ENCODE measurements at places on chromosomes 1 and 21.

DNA sequence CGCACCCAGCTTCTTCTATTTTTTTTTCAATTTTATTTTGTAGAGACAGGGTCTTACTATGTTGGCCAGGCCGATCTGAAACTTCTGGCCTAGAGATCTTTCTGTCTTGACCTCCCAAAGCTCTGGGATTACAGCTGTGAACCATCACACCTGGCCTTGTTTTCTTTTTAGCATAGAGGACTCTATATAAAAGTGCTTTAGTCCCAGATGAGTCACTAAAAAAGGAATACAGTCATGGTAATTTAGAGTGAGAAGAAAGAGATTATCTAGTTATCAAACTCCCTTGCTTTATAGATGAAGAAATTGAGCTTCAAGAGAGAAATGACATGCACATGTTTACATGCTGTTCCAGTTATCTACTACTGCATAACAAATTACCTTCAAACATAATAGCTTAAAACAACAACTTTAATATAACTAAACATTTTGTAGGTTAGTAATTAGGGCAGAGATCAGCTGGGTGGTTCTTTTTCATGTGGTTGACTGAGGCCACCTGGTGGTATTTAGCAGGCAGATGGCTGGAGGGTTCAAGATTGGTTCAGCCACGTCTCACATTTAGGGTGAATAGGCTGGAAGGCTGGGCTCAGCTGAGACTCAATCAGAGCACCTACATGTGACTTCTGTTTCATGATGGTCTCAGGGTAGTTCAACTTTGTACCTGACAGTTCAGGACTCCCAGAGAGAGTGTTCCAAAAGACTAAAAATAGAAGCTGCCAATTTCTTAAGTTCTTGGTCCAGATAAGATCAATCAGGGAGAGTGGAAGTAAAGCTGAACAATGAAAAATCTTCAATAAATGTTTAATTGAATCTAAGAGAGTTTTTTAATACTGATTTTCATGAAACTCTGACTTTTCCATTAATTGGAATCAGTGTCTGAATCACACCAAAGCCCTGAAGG lies 16.9 kb upstream of the MTF2 start:
- DNase-seq = peak; percentile 13

- DNase-seq = no peak
These were observed 31.7 kb downstream of the ELK4 start for GRCh38 chr1:205600085-205600484.

DNA sequence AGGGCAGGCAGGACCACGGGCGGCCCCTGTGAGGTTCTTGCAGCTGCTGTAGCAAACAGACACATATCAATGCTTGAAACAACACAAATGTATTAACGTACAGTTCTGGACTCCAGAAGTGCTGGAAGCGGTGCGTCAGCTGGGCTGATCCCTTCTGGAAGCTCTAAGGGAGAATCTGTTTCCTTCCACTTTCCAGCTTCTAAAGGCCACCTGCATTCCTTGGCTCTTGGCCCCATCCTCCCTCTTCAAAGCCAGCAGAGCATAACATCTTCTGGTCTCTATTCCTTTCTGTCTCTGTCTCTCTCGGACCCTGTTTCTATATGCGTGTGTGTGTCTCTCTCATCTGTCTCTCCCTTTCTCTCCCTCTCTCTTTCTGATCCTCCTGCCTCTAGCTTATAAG lies 102.3 kb downstream of the SPSB1 start:
- DNase-seq = no peak

DNA sequence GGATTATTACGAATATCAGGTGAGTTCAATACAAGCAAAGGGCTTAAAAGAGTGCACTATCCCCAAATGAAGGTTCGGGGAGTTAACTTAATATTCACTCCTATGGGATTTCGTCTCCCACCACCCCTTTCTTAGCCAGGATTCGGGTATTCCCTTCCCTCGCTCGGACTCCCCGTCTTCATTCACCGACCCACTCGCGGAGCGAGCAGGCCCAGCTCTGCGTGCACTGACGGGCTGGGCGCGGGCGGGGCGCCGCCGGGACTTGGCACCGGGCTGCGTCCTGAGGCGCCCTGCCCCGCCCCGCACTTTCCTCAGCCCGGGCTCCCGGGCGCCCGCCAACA lies 7.7 kb upstream of the MPZL1 start:
- DNase-seq = no peak

GRCh38 chr21:36966821-36967768 lies 626 bp upstream of the HLCS start:
- DNase-seq = no peak

GRCh38 chr1:206823727-206824126 lies 41.7 kb upstream of the IL20 start:
- no peak for DNase-seq

DNA sequence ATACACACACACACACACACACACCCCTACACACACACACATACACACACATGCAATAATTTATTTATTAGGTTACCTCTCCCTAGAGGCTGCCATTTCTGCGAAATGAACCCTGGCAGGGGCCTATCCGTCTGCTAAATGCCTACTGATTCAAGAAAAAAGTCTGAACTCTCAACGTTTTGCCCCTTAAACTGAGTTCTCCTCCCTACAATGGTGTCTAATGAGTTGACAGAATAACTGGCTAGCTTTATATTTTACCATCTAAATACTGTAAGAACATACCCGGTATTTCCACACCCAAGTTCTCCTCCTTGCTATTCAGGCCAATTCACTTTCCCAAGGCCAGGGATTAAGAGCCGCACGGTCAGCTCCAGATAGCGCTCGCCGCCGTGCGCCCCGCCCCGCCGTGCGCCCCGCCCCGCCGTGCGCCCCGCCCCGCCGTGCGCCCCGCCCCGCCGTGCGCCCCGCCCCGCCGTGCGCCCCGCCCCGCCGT lies 339 bp upstream of the RNPC3 start:
- DNase-seq = no peak

DNA sequence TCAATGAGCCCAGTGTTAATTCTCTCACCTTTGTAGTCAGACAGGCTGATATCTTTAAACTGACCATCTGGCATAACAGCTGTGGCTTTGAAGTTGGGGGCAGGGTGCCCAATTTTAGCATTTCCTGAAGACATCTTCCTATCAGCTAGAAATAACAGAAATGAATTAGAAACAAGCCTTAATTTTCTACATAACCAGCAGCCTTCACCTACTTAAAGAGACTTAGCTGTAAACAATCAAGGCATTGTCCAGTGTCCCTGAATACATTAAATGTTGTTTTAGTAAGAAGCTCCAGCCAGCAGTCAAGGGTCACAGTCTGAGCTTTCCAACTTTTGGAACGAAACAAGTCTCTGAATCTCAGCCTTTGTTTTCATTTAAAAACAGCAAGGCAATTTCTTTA lies 2.8 kb downstream of the PRDX1 start:
- no peak for DNase-seq

- no peak for DNase-seq
These were observed 142.8 kb downstream of the PRDM16 start for GRCh38 chr1:3211582-3212375.

GRCh38 chr1:1032424-1032823 lies 12.5 kb downstream of the AGRN start:
- no peak for DNase-seq

GRCh38 chr1:175674186-175674585 lies 69.2 kb downstream of the TNR start:
- DNase-seq = no peak

- DNase-seq = no peak
These were observed 136.5 kb downstream of the ZZZ3 start for GRCh38 chr1:77545970-77546369.

- DNase-seq = no peak
These were observed 359.3 kb downstream of the PLPP3 start for GRCh38 chr1:56220021-56220420.

- DNase-seq = no peak
These were observed 50.8 kb upstream of the POFUT2 start for GRCh38 chr21:45338311-45339017.

DNA sequence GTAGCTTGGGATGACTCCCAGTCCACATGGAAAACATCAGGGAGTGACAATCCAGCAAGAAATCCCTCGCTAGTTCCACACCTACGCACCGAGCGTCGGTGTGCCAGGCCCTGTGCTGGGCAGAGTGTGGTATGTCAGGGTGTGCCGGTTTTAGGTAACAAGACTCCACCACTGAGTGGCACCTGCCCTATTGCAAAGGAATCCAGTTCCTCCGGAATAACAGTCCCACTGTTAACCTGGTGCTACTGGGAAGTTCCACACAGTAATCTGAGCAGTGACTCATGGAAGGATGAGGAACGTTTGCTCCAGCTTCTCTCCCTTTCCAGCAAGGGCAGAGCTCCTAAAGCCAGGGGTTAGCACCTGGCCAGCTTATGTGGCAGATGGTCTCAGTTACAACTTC lies 14.3 kb downstream of the RNF207 start:
- DNase-seq = no peak

- no peak for DNase-seq
These were observed 111.9 kb downstream of the ADSS2 start for GRCh38 chr1:244339776-244340175.

GRCh38 chr1:11098931-11099309 lies 749 bp downstream of the EXOSC10 start:
- no peak for DNase-seq

DNA sequence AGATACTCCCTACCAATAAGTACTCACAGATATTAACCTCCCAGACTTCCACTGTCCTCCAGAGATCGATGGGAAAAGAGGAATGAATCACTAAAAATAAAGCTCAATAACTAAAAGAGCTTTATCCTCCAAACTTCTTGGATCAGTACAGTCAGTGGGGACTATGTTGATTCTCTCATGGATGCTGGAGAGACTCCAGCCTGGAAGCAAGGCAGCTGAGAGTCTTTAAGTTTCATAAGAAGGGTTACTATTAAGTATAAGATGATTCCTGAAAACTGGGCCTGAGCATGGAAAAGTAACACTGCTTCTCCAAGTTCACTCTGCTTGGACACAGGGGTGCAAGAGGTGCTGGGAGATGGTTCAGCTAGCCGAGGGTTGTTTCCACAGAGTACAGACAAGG lies 6.2 kb upstream of the DDR2 start:
- no peak for DNase-seq

GRCh38 chr1:201309416-201309815 lies 26.1 kb downstream of the PKP1 start:
- peak; percentile 90 for DNase-seq

DNA sequence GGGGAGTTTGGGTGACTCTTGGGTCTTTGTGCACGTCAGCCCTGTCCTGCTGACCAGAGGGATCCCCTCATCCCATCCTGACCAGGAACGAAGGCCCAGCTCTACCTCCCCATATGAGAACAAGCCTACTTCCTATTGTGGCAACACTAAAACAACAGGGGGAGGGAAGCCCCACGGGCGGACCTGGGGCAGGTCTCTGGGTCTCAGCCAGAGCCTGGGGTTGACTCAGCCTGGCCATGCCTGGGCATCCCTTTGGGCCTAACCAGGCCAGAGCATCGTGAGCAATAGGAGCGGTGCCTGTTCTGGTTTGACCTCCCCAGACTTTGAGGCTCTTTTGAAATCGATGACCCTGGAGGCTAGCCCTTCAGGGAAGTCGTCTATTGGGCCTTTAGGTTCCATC lies 16.8 kb downstream of the RPS6KA1 start:
- no peak for DNase-seq

GRCh38 chr1:45621895-45622523 lies 1.8 kb downstream of the CCDC17 start:
- DNase-seq = no peak

DNA sequence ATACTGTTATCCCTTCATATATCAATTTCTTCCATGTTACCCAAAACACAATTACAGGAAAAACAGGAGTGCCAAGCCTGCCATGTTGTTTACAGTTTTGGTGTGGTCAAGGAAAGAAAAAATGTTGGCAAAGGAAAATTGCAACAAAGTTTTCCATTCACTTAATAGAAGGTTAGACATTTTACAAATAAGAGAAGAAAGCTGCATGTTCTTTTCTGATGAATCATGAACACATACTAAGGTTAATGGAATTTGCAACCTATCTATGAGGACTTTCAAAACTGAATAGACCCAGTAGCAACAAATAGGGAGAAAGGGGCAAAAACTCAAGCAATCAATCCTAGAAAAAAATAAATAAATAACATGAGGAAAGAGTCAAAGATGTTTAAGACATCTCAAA lies 556.7 kb downstream of the DPYD start:
- DNase-seq = no peak

DNA sequence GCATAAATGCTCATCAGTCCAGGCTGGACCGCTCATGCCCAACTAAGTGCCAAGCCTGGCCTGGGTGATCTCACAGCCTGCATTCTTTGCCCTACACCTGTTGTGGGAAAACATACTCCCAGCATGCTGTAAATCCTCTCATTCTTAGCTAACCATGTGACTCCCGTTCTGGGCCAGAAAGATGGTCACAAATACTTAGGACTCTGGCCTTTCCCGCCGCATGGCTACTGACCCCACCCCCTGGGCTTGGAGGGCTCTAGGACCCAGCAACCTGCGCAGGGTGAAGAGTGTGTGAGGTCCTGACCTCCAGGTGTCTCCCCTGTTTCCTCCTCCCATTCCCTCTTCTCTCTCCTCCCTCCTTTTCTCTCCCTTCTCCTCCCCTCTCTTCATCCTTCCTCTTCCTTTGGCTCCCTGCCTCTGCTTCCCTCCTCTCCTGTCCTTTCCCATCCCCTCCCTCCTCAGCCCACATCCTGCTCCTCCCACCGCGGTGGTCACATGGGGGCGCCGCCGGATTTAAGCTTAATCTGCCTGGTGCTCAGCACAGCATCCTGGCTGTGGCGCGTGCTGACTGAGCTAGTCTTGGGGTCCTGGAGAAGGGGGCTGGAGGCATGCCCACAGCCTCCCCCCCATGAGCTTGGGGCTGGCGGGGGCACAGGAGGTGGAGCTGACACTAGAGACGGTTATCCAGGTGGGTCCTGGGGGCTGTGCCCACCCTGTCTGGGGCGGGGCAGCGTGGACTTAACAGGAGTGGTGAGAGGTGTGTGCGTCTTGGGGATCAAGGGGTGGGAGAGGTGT lies at the start of gene CROCC:
Gene CROCC (plus strand): TSS at position 541 of the 795 bp plus-strand sequence. CDS start 88 bp downstream, at position 629.
- DNase-seq = no peak

- peak; percentile 78 for DNase-seq
These were observed 10.7 kb upstream of the ELF3 start for GRCh38 chr1:201999625-202000238.

DNA sequence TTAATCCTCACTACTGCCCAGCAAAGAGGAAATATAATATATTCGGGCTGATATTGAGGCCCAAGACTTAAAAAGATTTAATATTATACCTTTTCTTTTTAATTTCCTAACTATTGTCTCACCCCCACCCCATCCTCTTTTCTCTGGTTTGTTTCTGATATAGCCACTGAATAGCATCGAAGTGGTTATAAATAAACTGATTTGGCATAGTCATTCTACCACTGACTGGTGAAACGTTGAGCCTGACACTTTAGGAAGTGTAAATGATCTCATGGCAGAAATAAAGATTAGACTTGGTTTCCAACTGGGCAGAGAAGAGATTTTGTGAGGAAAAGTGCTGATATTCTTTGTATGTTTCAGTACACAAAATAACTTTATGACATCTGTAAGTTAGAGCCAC lies 39.3 kb downstream of the DTL start:
- DNase-seq = no peak

DNA sequence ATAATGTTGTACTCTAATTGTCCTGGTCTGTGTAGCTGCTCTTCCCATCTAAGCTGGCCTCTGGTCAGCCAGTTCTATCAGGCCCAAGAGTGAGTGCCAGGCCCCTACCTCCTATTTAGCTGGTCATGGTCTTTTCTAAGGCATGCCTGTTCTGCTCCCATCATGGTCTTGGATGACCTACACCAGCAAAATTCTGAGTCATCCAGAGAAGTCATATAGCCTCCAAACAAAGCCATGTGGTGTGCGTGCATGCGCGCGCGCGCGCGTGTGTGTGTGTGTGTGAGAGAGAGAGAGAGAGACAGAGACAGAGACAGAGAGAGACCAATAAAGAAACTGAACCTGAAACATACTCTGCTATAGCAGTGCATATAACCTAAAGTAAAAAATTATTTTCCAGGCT lies 254.4 kb downstream of the BRINP2 start:
- DNase-seq = no peak

All from NCI-H2107 (cell line).